Activated T-cell treated with anti-CD3 and anti-CD28 coated beads for 24 hours (primary cell): ENCODE measurements at places on chromosomes 7 and 10.
A peak's percentile ranks its signal among the peaks of the same experiment; 100 is the strongest.

DNA sequence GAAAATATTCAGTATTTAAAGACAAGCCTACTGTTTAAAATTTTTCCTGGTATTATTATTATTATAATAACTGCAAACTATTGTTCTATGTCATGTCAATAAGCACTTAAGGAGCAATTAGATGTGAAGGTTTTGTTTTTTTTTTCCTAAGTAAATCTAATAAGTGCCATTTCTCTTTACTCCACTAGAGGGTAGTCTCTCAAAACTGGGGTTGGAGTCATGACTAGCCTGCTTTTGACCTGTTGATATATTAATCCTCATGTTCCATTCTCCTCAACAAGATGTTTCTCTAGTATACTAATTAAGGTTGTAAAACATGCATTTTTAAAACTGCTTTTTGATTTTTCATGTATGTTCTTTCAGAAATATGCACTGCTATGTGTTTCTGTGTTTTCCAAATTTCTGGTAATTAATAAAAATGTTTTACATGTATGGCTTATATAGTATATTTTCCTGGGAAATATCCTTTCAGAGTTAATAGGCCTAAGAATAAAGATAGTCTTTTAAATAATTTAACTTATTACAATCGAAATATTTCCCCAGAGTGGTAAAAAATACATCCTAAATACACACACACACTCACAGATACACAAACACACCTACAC lies 1.0 kb upstream of the LRRN3 start:
- no peak for DNase-seq

DNA sequence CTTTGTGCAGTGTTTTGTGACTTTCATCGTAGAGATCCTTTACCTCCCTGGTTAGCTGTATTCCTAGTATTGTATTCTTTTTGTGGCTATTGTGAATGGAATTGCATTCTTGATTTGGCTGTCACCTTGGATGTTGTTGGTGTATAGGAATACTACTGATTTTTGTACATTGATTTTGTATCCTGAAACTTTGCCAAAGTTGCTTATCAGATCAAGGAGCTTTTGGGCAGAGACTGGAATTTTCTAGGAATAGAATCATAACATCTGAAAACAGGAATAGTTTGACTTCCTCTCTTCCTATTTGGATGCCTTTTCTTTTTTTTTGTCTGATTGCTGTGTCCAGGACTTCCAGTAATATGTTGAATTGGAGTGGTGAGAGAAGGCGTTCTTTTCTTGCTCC lies 283.8 kb upstream of the LRGUK start:
- no peak for DNase-seq

DNA sequence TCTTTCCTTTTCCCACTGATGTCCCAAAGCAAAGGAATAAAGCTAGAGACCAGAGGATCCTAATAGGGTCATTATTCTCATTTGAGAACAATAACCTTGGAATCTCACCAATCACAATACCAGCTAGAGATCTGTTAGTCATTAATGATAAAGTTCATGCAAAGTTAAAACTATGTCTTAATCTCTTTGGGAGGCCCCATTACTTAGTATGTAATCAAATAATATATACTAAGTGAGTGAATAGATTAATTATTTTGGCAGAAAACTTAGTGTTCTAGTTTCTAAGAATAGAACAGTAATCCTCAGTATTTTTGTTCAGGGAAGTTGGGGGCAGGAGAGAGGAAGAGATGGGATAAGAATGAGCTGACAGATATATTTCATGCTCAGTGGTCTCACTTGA lies 227.2 kb downstream of the MTERF1 start:
- no peak for DNase-seq

GRCh38 chr7:99624484-99624883 lies 7.7 kb downstream of the ZSCAN25 start:
- DNase-seq, result peak; percentile 55

- no peak for DNase-seq
Observed at GRCh38 chr7:149334930-149335329, 72.9 kb downstream of the ZNF783 start.

DNA sequence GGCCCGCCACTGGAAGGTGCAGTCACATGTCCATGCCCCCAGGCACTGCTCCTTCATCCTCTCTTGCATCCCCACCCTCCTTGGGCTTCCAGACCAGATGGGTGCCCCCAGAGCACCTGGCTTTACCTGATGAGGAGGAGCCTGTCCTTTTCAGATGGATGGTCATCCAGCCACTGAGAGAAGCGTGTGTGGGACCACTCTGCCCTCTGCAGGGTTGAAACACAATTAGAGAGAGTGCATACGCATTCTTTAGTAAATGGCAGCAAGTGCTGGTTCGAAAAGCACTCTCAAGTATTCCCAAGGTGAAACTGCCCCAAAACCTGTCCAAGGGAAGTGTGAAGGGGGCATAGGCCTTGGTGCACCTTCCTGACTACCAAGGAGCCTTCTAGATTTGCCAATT lies 41.6 kb downstream of the HBP1 start:
- no peak for DNase-seq

DNA sequence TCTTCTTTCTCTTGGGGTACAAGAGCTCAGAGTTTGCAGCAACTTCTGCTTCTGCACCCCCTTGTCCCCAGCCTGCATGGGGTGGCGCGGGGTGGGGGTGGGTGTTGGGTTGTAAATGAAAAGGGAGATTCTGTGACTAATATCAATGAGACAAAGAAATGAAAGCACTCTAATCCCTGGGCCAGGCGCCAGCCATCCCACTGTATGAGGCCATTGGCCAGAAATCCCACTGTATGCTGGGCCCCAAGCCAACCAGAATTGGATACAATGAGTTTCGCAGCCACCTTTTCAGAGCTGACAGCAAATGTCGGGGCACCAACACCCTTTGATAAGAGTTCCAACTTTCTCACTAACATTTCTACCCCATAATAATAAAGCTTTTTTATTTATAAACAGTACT lies 10.9 kb upstream of the PTN start:
- no peak for DNase-seq

DNA sequence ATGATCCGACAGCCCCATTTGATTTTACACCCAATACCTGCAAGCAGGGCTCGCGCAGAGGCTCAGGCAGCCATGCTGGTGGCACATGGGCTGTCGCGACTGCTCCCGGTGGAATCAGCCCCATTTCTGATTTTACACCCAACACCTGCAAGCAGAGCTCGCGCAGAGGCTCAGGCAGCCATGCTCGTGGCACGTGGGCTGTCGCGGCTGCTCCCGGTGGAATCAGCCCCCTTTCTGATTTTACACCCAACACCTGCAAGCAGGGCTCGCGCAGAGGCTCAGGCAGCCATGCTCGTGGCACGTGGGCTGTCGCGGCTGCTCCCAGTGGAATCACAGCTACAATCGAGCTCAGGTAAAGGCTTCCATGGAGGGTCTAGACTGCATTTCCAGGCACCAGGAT lies 244.1 kb downstream of the PTPRN2 start:
- no peak for DNase-seq

GRCh38 chr10:48791267-48791928 lies 106.7 kb downstream of the WDFY4 start:
- DNase-seq, result no peak

GRCh38 chr7:81993186-81993585 lies 223.3 kb upstream of the HGF start:
- DNase-seq, result no peak

DNA sequence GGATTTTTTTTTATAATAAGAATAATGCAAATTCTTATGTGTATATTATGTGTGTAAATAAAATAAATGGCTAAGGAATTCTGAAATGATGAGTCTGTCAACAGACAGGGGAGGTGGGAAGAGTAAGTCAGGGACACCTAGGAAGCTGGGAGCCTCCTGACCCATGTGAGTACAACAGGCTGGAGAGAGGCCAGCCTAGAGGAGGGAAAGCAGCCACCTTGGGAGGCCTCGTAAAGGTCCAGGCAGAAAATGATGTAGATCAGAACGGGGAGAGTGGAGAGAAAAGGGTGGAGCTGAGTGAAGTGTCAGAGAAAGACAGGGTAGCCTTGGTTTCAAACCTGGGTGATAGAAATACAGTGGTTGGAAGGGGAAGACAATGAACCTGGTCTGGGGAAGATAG lies 6.9 kb downstream of the NRAP start:
- no peak for DNase-seq

DNA sequence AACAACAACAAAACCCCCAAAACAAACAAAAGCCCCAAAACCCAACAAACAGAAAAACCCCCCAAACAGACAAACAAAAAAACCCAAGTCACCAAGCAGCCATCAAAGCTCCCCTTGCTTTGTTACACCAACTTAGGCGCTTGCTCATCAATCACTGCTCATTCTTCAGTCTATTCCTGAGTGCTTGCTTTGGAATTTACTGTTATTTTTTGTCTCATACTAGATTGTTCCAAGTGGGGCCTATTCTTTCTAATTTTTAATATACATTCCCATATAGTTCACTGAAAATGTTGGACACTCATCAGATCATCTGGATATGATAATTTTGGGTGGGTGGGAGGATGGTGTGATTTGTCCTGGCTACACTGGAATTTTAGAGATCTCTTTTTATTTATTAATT lies 126.0 kb upstream of the JCAD start:
- no peak for DNase-seq

GRCh38 chr10:787933-788651 lies 98.6 kb upstream of the DIP2C start:
- no peak for DNase-seq

DNA sequence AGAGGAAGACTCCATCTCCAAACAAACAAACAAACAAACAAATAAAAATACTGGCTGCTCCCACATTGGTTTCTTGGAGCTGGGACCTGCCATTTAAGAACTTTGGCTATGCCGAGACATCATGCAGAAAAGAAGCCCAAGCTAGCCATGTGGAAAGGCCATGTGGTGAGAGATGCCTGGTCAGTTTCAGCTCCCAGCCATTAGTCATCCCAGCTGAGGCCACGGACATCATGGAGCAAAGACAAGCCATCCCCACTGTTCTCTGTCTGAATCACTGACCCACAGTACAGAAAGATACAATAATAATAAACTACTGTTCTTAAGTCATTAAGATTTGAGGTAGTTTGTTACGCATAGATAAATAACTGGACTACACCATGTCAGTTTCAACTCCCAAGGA lies 70.0 kb upstream of the PCBD1 start:
- DNase-seq, result no peak

- DNase-seq, result no peak
Observed at GRCh38 chr10:123518765-123519164, 147.4 kb upstream of the GPR26 start.

DNA sequence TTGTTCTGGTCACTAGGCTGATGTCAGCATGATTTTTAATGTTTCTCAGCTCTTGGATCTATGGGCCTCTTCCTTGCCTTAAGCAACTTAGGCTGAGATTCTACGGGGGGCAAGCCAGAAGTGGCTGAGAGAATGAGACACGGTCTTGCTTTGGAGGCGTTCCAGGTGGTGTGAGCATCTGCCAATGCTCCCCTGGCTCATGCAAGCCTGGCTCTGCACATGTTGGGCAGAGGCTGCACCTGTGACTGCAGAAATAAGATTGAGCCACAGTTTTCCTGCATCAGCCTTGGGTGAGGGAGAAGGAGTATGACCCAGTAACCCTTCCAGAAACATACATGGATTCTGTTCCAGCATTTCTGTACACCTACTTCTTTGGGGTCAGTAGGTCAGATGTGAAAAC lies 41.9 kb downstream of the C10orf120 start:
- no peak for DNase-seq

- no peak for DNase-seq
Observed at GRCh38 chr7:101635484-101635883, 6.4 kb upstream of the MYL10 start.

GRCh38 chr7:936386-937054 lies 18.0 kb downstream of the ADAP1 start:
- DNase-seq, result no peak

DNA sequence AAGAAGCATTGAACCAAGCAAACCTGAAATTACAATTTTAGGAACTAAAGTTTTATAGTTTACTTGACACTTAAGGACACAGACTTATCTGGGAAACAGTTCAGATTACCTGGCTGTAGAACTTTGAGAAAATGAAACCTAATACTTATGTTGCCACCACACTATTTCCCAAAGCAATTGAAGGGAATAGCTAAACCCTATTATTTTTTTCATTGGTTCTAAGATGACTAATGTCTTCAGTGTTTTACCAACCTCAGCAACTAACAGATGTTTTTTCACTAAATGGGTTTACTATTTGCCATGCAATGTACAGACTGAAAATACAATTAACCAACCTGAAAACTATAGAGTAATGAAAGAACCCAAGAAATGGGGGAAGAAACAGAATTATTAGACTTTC lies 689.6 kb downstream of the SORCS1 start:
- no peak for DNase-seq

- no peak for DNase-seq
Observed at GRCh38 chr7:72919256-72919775, 5.6 kb upstream of the POM121 start.

DNA sequence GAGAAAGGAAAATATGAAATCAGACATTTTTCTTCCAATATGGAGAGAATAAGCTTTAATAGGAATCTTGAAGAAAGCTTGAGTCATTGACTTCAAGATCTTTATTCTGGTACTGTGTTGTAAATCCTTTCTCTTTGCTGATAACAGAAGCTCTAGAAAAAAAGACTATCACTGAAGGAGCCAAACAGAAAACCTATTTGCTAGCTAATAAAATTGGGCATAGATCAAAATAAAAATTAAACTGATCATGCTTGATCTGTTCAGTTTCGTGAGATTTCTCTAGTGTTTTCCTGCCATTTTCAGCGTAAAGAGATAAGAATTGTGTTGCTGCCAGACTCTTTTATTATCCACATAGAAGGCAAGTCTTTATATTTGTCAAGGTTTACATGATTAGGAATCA lies 1.5 kb upstream of the GHITM start:
- no peak for DNase-seq

DNA sequence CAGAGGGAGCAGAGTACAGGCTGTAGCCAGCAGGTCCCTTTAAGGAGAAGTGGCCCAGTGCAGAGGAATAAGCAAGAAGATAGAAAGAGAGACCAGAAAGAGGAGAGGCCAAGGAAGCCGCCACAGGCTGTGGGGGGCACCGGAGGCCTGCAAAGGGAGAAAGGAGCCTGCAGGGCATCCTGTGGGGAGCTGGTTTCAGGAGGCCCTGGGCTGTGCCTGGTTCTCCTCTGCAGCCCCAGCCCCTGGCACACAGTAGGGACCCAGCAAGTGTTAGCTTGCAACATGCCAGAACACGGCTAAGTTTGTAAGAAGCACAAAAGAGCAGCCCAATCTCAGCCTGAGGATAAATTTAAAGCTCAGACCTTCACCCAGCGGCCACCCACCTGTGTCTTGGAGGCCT lies 12.3 kb upstream of the C10orf71 start:
- DNase-seq, result no peak

DNA sequence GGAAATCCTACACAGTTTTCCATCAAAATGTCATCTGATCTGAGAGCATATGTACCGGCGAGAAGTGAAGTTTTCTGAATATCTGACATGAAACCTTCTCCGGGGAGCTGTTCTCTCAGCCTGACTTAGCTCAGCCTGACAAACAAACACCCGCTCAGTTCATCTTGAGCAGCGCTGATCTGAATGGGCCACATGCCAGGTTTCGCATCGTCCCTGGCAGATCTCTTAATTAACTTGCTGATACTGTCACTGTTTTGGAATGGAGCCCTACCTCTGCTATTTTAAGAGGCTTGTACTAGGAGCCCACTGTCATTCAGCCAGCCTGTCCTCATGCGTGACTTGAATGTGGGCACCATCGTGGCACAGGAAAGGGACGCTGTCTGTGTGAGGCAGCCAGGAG lies 109.2 kb downstream of the STRA8 start:
- DNase-seq, result no peak

- no peak for DNase-seq
Observed at GRCh38 chr7:33061282-33061937, 1.2 kb downstream of the NT5C3A start.

- DNase-seq, result no peak
Observed at GRCh38 chr7:68133045-68133444, 1136.4 kb downstream of the TYW1 start.
